ENCODE measurements at places on chromosomes 1 and 21.

GRCh38 chr21:32426592-32427051, 14.1 kb downstream of the EVA1C start:
- DNase-seq = no peak

- no peak for DNase-seq
Observed at GRCh38 chr1:1603671-1604373, 3.9 kb upstream of the FNDC10 start.

GRCh38 chr1:13826009-13826408, 126.0 kb downstream of the PRDM2 start:
- DNase-seq = no peak

- DNase-seq = no peak
Observed at GRCh38 chr1:108826081-108826635, 30.7 kb downstream of the AKNAD1 start.

- DNase-seq = no peak
Observed at GRCh38 chr1:46333300-46334029, 7.1 kb upstream of the NSUN4 start.
